ENCODE measurements at places on chromosomes 11 and 22.
A peak's percentile ranks its signal among the peaks of the same experiment; 100 is the strongest.

DNA sequence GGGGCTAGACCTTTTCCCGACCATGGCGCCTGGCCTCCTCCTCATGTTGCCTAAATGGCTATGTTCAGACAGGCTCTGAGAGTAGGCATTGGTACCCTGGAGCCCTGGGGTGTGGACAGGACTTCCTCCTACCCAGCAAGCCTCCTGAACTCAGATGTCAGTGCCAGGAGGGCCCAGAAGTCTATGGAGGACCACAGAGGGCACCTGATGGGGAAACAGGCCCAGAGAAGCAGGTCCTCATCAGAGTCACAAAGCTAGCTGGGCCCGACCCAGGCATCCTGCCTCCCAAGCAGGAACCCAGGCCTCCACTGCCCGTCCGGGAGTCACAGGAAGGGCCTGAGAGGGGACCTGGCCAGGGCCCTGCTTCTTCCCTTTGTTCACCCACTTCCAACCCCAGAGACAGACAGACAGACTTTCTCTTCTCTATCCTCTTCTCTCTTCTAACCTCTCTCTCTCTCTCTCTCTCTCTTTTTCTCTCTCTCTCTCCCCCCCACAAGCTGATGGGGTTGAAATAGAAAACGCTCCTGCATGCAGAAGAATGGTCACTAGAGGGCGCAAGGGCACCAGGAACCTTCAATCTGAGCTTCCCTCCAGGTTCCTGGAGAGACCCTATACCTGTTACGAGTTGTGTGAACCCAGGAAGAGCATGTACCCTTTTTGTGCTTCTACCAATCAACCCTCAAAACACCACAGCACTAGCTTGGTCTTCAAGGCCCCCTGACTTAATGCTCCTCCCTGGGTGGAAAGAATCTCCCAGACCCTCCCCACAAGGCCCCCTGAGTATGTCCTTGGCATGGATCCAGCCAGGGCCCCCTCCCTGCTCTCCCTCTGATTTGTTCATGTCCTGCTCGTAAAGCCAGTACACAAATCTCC is 27.1 kb downstream of the ARAP1 start:
- peak; percentile 88 for DNase-seq

DNA sequence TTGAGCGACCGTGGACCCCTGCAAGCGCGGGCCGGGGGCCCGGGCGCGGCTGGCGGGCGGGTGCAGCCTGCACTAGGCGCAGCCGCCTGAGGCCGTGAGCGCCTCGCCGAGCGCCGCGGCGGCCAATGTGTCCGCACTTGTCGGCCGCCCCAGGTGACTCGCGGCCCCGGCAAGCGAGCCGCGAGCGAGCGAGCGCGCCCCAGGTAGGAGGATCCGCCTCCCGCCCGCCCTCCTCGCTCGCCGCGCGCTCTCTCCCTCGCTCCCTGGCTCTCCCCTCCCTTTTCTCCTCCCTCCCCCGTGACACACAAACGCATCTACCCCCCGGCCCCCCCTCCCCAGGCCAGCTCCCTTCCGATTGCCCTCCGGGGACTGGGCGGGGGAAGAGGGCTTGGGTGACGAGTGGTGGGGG is at the start of gene WNT7B:
Gene WNT7B (minus strand): TSS at position 160 of the 409 bp plus-strand sequence. CDS start 408 bp downstream, outside the sequence.
- DNase-seq = no peak

GRCh38 chr11:72230764-72231365 is 6.3 kb downstream of the INPPL1 start:
- DNase-seq = no peak

GRCh38 chr11:125086633-125087296 is 23.7 kb downstream of the SLC37A2 start:
- DNase-seq = no peak

DNA sequence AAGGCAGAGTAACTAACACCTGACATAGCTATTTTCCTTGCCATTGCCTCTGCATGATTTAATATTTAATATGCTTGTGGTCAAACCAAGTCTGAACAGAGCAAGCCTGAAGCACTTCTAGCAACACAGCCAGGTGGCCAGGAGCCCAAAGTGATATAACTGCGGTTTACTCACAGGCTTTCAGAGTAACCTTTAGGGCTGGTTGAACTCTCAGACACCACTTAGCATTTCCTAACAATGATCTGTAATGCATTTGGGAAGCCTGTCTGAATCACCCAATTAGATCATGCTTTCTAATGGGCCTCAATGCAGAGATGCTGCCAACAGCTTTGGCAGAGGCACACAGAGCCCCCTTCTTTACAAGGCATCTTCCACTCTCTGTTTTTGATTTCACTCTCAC is 96.1 kb downstream of the FDX1 start:
- peak; percentile 20 for DNase-seq

- no peak for DNase-seq
Observed at GRCh38 chr22:50157709-50158375, 12.7 kb upstream of the PANX2 start.

DNA sequence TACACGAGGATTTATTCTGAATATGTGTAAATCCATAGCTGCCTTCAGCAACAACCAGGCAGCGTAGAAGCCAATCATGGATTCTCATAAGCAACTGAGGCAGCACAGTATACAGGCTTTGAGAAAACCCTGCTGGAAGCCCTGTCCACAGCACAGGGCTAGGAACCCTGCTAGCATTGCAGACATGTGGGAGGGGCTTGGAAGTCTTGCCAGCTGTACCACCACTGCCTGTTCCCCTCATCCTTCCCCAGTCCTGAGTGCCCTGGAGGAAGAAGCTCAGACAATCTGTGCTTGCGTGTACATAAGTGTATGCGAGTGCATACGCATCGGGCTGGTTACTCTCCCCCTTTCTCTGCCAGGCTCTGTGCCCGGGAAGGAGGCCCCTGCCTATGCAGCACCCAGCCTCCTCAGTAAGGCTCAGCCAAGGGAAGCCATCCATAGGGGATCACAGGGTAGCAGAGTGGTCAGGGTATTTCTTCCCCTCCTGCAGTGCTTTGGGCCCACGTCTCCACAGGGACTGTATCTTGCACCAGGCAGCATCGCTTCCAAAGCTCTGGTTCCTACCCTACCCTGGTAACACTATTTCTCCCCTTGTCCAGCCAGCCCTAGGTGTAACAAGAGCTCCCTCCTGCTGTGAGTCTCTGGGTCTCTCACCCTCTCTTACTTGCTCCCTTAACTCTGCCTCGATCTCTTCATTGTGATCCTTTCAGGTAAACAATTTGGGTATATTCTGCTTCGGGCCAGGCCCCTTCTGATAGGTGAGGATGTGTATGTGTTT is 90.5 kb downstream of the GALNT18 start:
- DNase-seq = no peak

- DNase-seq = no peak
Observed at GRCh38 chr11:67281552-67282150, 7.5 kb upstream of the ANKRD13D start.

- DNase-seq = no peak
Observed at GRCh38 chr11:35121326-35121865, 17.6 kb upstream of the CD44 start.

- DNase-seq = no peak
Observed at GRCh38 chr22:49257551-49257961, 570.1 kb downstream of the BRD1 start.

DNA sequence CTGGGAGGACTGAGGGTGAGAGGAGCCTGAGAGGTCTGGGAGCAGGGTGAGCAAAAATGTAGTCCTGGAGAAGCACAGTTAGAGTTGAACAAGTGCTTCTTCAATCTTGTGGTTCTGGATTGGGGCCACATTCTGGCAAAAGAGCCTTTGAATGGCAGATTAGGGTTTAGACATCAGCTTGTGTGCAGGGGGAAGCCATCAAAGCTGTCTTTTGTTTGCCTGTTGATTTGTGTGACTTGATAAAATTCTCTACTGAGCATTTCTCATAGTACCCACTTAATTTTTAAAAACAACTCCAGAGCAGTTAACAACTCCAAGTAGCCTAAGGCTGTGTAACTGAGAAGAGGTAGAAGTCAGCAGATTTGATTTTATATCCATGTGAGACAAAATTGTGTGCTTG is 166.2 kb downstream of the FAT3 start:
- DNase-seq = no peak

GRCh38 chr11:104918113-104918824 is 20.0 kb upstream of the CASP12 start:
- DNase-seq = peak; percentile 49

DNA sequence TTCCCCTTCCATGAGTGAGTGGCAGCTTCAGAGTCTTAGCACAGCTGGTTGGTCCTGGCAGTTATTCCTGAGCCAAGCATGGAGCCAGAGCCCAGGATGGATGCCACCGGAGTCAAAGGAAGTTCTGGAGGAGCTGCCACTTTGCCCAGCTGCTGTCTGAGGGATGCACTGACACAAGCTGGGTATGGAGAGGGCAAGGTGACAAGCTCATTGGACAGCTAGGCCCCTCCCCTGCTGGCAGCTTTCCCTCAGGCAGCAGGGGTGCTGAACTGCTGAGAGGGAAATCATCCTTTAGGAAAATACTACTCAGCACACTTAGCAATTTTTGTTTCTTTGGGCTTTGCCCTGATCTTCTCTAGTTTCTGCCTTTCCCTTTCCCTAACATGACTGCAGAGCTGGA is 99.3 kb upstream of the SESN3 start:
- no peak for DNase-seq

- DNase-seq = no peak
Observed at GRCh38 chr22:48065892-48066291, 1303.4 kb downstream of the TBC1D22A start.

DNA sequence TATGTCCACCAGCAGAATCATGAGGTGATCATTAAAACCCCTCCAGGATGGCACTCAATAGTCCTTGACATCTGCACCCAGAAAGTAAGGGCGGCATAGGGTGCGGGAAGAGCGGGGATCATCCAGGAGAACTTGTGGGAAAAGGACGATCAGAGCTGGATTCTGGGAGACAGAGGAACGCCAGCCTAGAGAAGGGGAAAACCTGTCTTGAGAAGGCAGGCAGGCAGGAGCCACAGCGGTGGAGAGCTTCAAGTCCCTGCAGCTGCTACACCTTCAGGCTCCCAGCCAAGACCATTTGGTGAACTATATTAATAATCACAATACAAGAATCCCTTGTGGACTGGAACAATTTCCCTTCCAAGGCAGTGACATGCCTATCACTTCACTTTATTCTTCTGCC is 134.3 kb downstream of the BUD13 start:
- no peak for DNase-seq

DNA sequence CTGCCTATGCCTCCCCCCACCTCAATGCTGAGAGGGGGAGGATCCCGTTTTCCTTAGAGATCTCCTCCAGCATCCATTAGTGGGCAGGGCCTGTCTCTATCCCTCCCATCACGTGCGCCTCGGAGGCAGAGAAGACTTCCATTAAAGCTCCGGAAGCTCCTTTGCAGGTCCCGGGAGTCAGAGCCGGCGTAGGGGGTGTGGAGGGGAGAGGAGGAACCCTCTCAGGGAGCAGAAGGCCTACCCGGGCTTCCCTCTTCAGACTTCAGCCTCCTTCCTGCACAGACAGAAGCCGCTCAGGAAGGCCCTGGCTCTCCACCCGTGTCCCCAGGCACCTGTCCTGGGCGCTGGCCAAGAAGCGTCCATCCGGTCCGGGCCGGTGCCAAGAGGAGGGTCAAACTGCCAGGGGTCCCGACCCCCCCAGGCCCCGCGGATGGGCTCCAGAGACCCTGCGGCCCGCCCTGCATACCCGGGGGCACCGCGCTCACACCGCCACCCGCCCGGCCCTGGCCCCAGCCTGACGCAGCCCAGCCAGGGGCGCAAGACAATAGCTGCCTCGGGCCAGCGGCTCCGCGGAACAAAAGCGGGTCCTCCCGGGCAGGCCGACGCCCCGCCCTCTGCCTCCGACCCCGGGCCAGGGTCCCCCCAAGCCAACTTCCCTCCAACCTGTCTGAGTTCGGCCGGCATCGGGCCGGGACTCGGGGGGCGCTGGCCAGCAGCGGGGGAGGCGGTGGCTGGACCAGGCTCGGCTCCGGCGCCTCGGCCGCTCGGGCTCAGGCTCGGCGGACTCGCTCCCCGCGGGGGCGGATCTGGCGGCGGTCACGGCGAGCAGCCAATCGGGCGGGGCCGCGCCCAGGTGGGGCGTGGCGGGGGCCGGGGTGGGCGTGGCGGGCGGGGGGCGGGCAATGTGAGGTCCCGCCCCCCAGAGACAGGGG is 29.9 kb downstream of the ARVCF start:
- DNase-seq = peak; percentile 19

GRCh38 chr11:83156996-83157593 is at the start of gene PCF11:
Gene PCF11 (plus strand): TSS chr11:83157131. CDS start chr11:83157440, 309 bp downstream.
- DNase-seq = no peak

DNA sequence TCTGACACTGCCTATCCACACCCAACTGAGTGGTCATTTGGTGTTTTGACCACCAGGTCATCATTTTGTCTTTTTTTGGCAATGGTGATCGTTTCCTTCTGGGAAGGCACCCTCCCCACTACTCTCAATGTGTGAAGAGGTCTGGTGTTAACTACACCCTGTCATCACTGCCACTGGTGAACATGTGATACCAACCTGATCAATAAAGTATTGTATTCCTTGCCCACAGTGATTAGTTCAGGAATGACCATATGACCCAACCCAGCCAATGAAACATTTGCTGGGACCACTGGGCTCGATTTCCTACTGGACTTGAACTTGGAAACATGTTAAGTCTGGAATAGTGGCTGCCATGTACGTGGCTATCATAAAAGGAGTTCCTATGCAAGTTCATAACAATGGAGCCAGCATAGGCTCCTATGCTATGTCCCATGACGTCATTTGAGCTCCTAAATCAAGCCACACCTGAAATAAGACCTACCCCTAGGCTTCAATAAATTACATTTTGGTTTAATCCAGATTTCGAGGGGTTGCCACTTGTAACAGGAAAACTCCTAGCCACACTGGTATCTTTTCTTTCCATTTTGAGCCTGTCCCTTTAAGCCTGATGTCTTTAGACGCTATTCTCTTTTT is 51.1 kb downstream of the CHST1 start:
- DNase-seq = no peak

DNA sequence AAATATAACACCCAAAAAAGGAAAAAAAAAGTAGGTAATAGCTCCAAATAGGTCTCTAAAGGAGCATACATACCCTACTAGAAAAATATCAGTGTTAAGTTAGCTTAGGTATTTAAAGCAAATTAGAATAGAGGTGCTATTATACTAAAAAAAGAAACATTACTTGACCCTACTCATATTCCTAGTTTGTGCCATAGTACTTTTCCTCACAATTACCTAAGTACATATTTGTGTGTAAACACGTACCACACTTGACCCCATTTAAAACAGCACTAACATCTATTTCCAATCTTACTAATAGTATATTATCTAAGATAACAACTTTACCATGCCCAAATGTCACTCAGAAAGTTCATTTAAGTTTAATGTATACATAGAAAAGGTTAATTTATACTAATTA is 57.7 kb downstream of the PICALM start:
- no peak for DNase-seq

Data from CD4-positive, alpha-beta T cell treated with Interleukin-4 for 4 hours (primary cell).